AG08396 (cell line): ENCODE measurements at places on chromosomes 13 and 19.

DNA sequence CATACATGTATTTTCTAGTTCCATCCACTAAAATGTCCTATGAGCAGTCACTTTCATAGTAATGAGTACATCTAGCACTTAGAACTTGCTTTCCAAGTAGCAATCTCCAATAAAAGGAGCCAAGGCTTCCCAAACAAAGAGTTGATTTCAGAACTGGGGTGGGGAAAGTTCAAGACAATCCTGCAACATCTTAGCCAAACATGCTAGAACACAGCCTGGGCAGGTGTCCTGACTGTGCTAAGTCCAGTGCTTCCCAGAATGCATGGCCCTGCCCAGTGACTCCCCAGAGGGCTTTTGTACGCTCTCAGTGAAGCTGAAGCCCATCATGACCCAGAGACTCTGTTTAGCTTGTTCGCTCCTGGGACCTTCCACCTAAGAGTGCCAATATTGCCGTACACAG, 106.7 kb upstream of the UBAC2 start:
- DNase-seq = no peak

DNA sequence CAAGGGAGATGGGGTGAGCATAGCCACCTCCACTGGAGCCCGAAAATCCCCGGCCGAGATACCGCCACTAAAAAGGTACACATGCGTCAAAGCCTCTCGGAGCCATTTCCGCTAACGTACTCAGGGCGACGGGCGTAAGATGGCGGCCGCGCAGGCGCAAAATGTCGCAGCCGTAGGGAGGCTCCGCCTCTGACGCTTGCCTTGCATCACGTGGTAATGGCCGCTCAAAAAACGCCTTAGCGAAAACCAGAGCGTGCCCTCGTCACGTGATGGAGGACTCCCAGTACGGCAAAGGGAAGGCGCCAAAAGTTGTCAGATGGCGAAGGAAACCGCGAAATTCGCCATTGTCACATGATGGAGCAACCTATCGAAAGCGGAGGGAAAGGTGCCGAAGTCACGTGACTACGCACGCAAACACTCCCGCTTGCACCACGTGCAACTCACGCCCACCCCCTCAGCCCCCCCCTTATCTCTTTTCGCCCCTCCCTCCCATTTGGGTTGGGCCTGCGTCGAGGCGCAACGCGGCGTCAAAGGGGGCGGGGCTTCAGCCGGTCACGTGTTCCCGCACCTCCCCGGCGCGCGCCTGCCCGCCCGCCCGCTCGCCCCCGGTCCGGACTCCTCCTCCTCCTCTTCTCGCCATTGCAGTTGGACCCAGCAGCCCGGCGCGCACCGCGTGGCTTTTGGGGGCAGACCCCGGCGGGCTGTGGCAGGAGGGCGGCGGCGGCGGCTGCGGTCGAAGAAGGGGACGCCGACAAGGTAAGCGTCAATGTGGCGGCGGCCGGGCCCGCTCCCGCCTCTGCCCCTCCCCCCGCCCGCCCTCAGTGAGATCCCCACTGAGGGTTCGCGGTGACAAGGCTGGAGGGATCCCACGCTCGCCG, at the start of gene ILF3:
ILF3 (plus strand) TSS at position 615 of the 878 bp plus-strand sequence. CDS start 16,260 bp downstream, outside the sequence.
- peak; percentile 98 for DNase-seq

GRCh38 chr13:43544631-43545030, 242.1 kb downstream of the ENOX1 start:
- DNase-seq = no peak

- DNase-seq = no peak
Observed at GRCh38 chr19:14318873-14319272, 62.4 kb upstream of the ADGRE5 start.

DNA sequence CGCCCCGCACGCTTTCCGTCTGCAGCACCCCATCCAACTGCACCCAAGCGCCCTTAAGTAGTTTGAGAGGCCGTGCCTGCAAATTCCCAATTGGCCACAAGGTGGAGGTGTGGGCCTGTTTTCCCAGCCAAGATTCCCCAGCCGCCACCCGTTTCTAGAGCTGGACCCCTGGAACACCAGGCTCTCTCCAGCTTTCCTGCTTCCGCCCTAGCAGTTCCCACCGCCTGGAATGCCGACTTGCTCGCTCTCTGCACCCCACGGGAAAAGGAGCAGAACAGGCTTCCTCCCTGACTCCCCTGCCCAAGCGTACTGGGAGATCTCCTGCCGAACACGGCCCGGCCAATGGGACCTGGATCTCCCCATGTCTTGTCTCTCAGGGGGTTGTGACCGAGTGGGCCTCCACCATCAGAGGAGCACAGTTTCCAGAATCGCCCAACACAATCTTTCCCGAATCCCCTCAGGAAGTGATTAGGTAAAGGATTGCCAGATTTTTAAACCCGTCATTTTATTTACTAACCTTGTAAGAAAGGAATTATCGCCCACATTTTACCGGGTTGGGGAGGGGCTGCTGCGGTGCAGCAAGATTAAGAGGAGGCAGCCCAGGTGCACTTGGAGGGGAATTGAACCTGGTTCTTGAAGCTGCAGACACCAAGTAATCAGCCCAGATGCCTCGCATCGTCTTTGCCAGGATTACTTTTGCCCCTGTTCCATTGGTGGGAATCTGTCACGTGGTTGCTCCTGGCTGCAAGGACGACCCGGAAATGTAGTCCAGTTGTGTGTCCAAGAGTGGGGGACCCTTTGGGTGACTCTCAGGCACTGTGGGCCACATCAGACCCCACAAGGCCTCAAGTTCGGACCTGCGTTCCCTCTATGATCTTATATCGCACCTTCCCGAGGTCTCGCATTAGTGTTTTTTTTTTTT, 3.5 kb upstream of the NAPSA start:
- peak; percentile 93 for DNase-seq
